PC-3 (cell line): ENCODE measurements at places on chromosomes 4 and X. TPM values are rescaled to one million over a fixed set of nuclear protein-coding genes. Genes with fewer than 3 reads are reported as not detected.

Gene ACOX3
- total RNA-seq, result 12.2 and 13.0 TPM in 2 replicates

Gene RTL9
- 0.23 and 0.29 TPM in 2 replicates for total RNA-seq

DNA sequence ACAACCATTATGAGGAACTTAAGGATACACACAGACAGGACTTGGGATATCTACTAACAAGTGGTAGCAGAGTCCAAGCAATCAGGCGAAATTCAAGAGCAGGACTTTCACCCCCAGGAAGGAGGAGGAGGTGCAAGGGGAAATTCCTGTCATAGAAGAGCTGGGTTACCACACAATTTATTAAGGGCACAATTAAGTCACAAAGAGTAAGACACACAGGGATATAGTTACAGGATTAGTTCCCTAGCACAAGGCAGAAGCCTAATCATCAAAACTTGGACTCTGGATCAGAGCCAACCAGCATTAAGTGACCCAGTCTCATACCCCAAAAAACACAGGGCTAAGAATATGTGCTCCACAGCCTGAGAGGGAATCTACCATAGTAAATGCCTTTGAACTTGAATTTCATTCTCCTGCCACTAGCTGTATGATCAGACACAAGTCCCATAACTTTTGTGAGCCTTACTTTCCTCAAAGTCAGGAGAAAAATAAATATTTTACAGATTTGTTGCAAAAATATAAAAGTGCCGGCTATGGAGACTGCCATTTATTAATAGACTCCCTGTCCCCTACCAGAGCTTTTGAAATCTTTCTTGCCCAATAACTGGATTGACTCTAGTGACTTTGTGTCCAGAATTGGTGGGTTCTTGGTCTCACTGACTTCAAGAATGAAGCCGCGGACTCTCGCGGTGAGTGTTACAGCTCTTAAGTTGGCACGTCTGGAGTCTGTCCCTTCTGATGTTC is 87.0 kb downstream of the SYNPO2 start:
- DNase-seq, result no peak
- no peak overlapping the region for H3K4me3 ChIP-seq

- H3K4me1 ChIP-seq, result no peaks in the 10 kb centered on the region
- no peaks in the 10 kb centered on the region for H3K36me3 ChIP-seq
- no peak overlapping the region for H3K27ac ChIP-seq
- H3K4me3 ChIP-seq, result no peak overlapping the region
Measured at GRCh38 chr4:78213218-78213617, 156.1 kb downstream of the FRAS1 start.

- no peaks in the 10 kb centered on the region for H3K4me1 ChIP-seq
- H3K27me3 ChIP-seq, result no peaks in the 10 kb centered on the region
- H3K27ac ChIP-seq, result no peak overlapping the region
- H3K4me3 ChIP-seq, result no peak overlapping the region
Measured at GRCh38 chrX:28609003-28609402, 21.8 kb downstream of the IL1RAPL1 start.

GRCh38 chr4:73028621-73029020 is 40.9 kb downstream of the COX18 start:
- no peak overlapping the region for H3K27ac ChIP-seq
- H3K36me3 ChIP-seq, result no peaks in the 10 kb centered on the region
- H3K4me1 ChIP-seq, result no peaks in the 10 kb centered on the region
- no peak overlapping the region for H3K4me3 ChIP-seq
